Spinal cord (tissue), 10 donors: ENCODE measurements at places on chromosomes 3 and 15. TPM values are rescaled to one million over a fixed set of nuclear protein-coding genes. Genes with fewer than 3 reads are reported as not detected.

GRCh38 chr15:89128320-89129122 lies 40.3 kb downstream of the ABHD2 start:
- DNase-seq = no peak

DNA sequence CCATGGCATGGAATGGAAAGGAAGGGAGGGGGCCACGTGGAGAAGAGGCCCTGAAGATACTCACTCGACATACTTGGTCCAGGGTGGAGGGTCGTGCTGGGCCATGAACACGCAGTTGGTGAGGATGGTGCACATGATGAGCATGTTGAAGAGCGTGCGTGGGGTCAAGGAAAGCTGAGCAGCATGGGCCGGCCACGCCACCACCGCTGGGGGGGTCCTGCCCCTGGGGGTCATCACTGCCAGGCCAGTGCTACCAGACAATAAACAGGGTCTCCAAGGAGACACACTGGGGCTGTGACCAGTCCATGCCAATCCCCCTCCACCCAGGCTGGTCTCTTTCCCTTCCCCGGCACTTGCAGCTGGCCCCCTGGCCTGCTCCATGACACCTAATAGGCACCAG lies 27.2 kb downstream of the SCN5A start:
- DNase-seq = no peak

DNA sequence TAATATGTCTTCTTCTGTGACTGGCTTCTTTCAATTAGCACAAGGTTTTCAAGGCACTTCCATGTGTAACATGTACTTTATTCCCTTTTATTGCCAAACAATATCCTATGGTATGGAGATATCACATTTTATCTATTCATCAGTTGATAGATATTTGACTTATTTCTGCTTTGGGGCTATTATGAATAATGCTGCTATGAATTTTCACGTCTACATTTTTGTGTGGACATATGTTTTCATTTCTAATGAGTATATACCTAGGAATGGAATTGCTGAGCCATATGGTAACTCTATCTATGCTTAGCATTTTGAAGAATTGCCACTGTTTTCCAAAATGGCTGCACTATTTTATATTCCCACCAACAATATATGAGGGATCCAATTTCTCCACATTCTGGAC lies 3.6 kb upstream of the AGTR1 start:
- no peak for DNase-seq

GRCh38 chr15:78212546-78213424 lies 21.6 kb downstream of the ACSBG1 start:
- DNase-seq = no peak

- no peak for DNase-seq
Measured at GRCh38 chr3:37510755-37511154, 336.4 kb upstream of the LRRFIP2 start.

DNA sequence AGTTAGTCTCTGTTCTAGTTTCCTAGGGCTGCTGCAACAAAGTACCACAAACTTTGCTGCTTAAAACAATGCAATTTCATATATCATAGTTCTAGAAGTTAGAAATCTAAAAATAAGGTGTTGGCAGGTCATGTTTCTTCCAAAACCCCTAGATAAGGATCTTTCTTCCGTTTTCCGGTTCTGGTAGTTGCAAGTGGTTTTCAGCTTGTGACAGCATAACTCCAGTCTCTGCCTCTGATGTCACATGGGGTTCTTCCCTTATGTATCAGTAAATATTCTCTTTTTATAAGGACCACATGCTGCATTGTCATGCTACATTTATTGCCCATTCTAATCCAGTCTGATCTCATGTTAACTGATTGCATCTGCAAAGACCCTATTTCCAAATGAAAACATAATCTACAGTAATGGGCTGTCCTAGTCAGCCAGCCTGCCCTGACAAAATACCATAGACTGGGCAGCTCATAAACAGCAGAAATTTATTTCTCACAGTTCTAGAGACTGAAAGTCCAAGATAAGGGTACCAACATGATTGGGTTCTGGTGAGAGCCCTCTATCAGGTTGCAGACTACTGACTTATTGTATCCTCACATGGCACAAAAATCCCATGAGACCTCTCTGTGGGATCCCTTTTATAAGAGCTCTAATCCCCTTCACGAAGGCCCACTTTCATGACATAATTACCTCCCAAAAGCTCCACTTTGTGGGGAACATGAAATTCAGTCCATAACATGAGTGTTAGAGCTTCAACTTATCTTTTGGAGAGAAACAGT lies 642.0 kb upstream of the NAALADL2 start:
- DNase-seq = no peak

DNA sequence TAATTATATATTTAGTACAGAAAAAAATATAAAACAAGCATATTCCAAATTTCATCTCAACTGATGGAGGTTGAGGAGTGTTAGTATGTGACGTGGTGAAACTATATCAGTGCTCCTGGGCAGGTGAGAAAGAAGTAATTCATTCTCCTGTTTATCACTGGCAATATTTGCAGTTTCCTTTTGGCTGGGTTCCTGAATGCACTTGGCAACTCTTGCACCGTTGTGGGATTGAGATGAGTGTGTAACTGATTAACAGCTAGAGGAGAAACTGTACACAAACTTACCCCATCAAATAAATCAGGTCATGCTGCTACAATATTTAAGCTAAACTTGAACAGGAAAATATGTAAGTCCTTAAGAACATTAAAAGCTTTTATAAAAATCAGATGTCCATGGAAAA lies 2.1 kb upstream of the ATP13A4 start:
- no peak for DNase-seq

DNA sequence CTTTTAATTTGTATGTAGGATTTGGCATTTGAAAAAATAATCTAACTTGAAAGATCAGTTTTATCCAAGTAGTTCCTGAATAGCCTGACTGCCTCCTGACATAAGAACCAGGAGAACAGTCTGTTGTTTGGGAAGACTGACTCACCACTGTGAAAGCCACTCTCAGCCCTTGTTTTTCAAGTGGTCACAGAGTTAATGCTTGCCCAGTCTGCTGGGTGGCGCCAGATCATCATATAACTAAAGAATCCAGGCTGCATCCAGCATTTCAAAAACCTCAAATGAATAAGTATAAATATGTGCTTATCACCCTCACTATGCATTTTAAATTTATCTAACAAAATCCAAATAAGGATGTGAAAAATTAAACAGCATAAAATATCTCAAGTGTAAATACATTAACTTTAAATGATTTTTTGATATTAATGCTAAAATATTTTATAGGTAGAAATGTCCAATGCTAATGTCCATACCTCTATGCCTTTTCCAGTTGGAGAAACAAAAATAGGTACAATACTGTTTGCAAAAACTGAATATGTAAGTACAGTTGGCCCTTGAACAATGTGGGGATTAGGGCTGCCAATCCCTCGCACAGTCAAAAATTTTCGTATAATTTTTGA lies 26.9 kb upstream of the ZBBX start:
- no peak for DNase-seq

DNA sequence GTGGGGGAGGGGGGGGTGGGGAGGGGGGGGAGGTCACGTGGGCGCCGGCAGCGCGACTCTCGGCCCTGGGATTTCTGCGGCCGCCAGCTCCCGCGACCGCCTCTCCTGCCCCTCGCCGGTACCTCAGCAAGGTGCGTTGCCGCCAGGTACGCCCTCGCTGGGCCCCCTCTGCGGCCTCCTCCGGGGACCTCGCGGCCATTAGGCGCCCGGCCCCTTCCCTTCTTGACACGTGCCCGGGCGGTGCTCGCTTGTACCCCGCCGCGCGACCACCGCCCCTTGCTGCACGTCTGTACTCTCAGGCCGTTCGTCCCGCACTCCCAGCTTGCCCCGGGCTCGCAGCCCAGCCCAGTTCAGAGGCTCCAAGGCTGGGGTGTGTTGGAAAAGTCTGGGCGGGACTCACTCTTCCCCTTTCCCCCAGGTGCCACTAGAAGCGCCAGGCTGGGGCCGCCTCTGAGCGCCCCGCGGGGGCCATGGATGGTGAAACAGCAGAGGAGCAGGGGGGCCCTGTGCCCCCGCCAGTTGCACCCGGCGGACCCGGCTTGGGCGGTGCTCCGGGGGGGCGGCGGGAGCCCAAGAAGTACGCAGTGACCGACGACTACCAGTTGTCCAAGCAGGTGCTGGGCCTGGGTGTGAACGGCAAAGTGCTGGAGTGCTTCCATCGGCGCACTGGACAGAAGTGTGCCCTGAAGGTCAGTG lies at the start of gene MAPKAPK3:
TSS of gene MAPKAPK3 (plus strand) at position 56 of the 696 bp plus-strand sequence. CDS start at position 471, 415 bp downstream.
- no peak for DNase-seq

The RSRC1 gene
- 61.0 TPM for total RNA-seq

The MAP1A gene
- 71.6 TPM for total RNA-seq

The RASL12 gene
- total RNA-seq = 18.1 TPM

The ARPIN gene
- 16.6 TPM for total RNA-seq
